ENCODE measurements at places on chromosomes 4 and X.

DNA sequence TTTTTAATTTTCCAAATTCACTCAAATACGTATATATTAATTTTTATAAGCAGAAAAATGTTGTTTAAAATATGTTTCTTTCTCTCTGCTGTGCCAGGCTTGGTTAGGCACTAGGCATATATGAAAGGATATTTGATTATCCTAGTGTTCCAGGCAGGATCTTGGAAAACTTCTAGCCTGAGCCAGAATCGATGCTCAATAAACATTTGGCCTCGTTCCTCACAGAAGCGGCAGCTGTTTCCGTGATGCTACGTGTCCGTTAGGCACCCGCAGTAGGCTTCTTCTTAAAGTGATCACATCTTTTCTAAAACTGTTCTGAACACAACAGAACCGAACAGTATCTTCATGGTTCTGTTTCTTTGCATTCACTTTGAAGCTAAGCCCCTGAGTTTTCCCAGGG is 50.1 kb upstream of the CRMP1 start:
- no peak for DNase-seq

- DNase-seq: no peak
Observed at GRCh38 chr4:139933541-139933940, 220.4 kb downstream of the MAML3 start.

DNA sequence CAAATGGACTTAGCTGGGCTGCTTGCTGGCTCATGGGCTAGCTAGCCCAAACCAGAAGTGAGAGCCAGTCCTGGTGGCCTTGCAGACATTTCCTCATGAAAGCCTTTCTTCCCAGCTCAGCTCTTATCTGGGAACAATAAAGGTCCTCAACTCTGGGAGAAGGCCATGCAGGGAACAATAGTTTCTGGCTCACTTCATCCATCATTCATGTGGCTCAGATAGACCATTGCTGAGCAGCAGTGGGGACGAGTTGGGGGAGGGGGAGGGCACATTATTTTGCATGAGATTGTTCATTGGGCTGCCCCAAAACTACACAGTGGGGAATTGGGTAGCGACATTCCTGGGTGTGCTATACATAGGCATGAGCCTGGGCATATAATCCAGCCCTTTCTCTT is 47.6 kb downstream of the NHSL2 start:
- DNase-seq: no peak

DNA sequence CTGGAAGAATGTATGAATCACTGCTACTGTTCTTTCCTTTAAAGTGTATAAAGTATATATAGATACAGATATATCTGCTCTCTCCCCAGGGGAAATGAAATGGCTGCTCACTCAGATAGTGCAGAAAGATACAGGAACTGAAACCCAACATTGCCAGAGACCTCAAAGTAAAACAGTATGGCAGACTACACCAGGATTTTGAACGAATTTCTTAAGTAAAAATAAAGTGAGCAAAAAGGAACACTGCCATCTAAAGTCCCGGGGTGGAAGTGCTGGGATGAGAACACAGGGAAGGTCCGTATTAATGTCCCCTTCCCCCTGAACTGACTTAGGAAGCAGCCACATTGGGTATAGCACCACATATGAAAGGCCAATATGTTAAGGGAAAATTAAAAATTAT is 93.4 kb downstream of the TMA16 start:
- no peak for DNase-seq

- no peak for DNase-seq
Observed at GRCh38 chr4:99264927-99265326, 25.9 kb downstream of the ADH1A start.

DNA sequence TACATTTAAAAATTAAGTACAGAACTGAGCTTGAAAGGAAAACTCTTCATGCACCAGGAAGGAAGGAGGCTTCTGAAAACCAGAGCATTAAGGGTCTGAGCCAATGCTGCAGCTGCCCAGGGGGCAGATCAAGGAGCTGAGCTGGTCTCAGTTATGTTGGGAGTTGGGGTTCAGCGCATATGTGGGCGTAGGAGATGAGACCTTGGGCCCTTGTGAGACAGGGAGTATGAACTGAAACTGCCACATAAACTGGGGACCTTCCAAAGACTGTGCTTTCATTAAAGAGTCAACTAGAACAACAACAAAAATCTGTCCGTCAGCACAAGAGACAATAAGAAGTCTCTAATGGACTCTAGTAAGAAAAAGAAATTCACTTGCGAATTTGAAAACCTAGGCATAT is 226.9 kb downstream of the STK32B start:
- no peak for DNase-seq

- no peak for DNase-seq
Observed at GRCh38 chr4:119268466-119268865, 53.5 kb downstream of the FABP2 start.

DNA sequence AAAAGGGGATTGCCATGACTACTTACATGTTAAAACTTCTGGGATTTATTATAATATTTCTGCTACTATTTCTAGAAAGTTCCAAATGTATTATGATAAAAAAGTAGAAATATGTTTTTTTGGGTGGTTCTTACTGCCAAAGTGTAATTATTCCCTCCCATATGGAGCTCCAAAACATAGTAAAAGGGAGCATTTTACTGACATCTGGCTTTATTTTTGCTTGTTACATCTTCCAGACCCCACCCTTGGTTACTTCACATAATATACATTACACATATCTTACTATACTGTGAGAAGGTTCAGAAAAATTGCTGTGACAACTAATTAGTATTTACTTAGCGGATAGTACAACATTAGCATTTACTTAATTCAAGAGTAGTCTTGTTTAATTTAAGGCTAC is 205.1 kb upstream of the TLL1 start:
- DNase-seq: no peak

DNA sequence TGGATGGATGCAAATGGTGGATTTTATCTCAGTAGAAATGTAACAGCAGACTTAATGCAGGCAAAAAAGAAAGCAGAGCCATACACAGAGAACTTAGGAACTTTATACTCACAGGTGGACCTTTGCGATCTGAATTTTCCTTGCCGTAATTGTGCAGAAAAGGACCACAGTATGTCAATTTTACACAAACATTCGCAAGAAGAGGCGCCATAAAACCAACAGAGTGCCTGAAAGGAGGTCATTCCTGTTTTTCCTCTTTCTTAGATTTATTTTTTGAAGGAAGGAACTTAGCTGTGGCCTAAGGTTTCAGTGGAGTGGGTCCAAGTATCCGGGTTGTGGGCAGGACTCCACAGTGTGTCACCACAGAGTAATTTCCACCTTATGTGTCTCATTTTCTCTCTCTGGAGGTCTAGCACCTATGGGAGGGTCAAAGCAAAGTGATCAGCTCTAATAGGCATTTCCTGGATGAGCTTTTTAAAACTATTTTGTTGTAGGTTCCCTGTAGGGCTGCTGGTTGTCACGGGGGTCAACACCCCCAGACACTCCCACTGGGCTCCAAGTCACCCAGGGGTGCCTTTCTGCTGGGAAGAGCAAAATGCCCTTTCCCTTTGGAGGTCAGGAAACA is 24.7 kb upstream of the PBDC1 start:
- DNase-seq: peak; percentile 15

- DNase-seq: no peak
Observed at GRCh38 chr4:108168671-108169523, at the start of gene LEF1. TSS of gene LEF1 (minus strand) at chr4:108168932. CDS start at chr4:108167767, 1,165 bp downstream.

GRCh38 chrX:77572322-77572721 is 125.1 kb downstream of the FGF16 start:
- DNase-seq: peak; percentile 8

DNA sequence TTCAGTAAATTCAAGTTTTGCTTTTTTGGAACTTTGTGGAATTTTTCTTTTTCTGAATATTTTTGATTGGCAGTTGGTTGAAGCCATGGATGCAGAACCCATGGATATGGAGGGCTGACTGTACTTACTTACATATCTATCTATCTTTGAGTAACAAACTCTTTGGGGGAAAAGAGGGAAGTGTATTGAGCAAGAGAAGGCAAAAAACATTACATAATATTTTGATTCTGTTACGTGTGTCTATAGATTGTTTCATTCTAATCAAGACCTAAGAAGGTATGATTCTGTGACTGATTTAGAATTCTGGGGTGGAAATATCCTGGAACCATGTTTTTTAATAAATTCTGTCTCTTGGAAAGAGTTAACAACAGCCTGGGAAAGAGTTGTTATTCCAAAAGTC is 31.5 kb downstream of the GRSF1 start:
- no peak for DNase-seq

DNA sequence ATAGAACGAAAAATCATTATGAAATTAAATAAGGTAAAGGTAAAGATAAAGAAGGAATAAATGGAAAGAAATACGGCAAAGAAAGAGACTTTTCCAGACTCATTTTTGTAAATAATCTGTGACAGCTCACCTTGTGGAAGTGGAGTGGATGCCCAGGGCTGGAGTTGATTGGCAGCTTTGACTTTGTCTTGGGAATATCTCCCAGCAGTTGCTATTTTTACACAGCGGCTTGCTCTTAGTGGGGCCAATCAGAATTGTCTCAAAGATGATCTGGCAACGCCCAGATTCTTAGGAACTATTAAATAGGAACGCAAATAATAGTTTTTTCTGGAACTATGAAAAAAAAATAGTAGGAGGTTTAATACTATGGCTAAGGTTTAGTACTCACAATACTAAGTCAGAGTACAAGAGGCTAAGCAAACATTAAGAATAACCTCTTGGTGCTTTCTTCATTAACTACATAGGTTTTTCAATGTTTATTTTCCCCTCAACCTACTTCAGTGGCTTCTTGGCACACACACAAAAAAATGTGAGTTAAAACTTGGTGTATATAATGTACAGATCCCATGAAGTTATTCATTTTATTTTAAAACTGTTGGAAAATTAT is 132.7 kb downstream of the TRAM1L1 start:
- DNase-seq: no peak

- DNase-seq: no peak
Observed at GRCh38 chrX:77174680-77175519, 272.3 kb upstream of the FGF16 start.

- DNase-seq: no peak
Observed at GRCh38 chr4:30727409-30727808, 7.2 kb downstream of the PCDH7 start.

GRCh38 chr4:22672944-22673343 is 19.8 kb upstream of the GBA3 start:
- DNase-seq: no peak

DNA sequence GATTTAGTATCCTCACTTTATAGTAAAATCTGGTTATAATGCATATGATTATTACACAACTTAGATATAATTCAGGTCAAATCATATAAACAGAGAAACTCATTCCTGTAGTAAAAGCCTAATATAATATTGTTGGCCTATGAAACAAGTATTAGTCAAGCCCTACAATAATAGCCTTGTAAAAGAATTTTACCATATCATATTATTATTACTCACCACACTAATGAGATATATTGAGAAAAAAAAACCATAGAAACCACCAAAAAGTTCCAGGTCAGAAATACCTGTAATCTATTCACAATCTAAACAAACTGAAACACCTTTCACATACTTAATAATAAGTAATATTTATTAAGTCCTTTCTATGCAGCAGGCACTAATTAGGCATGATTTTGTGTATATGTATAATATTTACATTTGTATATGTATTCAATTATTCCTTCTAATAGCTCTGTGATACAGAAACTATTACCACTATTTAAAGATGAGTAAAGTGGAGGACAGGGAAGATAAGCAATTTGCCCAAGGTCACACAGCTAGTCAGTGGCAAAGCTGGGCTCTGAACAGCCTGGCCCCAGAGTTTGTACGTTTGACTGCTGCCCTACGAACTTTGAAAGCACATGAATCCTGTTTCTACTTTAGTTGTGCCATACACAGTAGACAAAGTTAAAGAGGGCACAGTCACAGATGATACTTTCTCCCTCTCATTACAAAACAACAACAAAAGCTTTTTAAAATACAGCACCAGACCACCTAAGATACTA is 9.0 kb downstream of the ZNF827 start:
- DNase-seq: no peak

GRCh38 chr4:101791182-101791558 is 640 bp downstream of the BANK1 start:
- no peak for DNase-seq

DNA sequence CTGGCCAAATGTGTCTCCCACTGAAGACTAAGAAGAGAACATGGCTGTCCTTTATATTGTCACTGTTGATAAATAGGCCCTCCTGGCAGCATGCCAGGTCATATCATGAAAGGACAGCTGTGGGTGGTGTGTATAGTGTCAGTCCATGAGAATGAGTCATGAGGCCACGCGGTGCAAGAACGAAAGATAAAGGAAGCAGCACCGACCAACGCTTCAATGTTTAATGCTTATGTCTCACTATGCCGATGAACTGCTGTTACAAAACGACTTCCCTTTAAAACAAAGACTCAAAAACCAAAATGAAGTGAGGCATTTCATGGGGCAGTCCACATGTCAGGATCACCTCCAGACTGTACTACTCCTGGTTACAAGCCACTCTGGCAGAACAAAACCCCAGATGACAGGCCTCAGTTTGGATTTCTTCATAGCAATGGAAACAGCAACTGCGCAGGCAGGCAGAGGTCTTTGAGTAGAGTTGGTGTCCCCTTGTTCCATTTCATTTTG is 5.2 kb upstream of the TCEANC start:
- DNase-seq: peak; percentile 77

All from amniotic epithelial cell (primary cell).